ENCODE measurements at places on chromosomes 6 and 20. TPM values are rescaled to one million over a fixed set of nuclear protein-coding genes. Genes with fewer than 3 reads are reported as not detected.
A peak's percentile ranks its signal among the peaks of the same experiment; 100 is the strongest.

The GJA1 gene
- 0.12 TPM for total RNA-seq

The MDC1 gene
- 46.5 TPM for total RNA-seq

DNA sequence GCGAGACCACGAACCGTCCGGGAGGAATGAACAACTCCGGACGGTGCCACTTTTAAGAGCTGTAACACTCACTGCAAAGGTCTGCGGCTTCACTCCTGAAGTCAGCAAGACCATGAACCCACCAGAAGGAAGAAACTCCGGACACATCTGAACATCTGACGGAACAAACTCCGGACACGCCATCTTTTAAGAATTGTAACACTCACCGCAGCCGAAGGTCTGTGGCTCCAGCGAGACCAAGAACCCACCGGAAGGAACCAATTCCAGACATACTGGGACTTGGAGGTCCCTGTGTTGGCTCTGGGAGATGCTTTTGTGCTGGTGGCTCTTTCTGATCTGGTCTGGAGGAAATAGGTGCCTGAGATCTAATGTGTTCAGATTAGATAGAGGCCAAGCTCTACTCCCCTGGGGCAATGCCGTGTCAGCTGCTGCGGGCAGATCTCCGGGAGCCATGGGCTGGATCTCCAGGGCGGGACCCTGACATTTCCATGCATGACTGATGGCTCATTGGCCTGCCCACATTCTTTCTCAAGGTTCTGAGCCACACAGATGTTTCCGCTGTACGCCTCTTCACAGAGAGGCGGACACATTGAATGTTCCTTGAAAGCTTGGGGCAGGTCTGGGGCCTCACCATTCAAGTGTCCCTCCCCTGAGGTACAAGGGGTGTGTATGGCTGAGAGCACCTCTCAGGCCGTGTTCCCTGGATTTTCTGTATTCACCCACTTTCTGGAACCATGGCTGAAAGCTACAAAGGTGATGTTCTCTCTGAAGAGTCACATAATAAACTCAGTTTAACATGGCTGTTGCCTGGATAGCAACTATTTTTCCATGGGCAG, 29.3 kb downstream of the GMPR start:
- no peak overlapping the region for H3K4me3 ChIP-seq
- no peaks in the 10 kb centered on the region for H3K27me3 ChIP-seq
- no peak for DNase-seq
- H3K36me3 ChIP-seq, result peaks cover 3% of the 10 kb centered on the region
- no peaks in the 10 kb centered on the region for H3K4me1 ChIP-seq

- H3K27me3 ChIP-seq, result no peaks in the 10 kb centered on the region
- H3K27ac ChIP-seq, result peak overlapping the region; percentile 94
- H3K36me3 ChIP-seq, result peaks cover 2% of the 10 kb centered on the region
- DNase-seq, result no peak
- H3K4me1 ChIP-seq, result peaks cover 18% of the 10 kb centered on the region
These were observed 557 bp upstream of the DHX35 start for GRCh38 chr20:38961530-38962043.

DNA sequence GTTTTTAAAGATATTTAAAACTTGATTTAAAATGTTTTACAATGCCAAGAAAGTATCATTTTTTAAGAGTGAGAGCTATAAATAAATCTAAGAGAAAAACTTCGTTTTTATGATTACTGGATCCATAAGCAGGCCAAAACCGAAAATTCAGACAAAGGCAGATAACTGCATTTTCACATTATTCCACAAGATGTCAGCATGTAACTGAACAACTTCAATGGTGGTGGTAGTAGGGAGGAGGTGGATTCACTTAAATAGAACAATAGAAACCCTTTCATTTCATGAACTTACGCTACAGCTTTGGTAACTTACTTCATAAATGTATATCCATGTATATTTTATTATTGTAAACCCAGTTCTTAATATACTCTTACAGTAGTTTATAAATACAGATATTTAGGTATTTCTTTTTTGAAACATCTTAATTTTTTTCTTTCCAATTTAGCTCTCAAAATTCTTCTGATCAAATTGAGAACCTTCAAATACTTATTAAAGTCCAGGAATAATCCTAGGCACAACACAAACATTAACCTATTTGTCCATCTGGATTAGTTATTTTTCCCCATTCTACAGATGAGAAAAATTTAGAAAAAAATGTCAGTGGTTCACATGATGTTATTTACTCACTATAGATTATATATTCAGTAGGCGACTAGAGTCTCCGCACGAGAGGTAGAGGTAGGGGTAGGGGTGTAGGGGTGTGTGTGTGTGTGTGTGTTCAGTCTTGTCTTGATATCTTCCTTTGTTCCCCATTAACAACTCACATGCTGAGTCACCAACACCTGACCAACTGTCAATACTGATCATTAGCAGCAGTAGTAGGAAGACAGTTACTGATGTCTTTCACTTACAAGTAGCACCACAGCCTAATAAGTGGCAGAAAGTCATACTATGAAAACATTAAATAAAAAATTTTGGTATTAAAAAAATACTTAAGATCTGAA, 111.5 kb downstream of the ARHGAP18 start:
- H3K36me3 ChIP-seq, result peaks cover 3% of the 10 kb centered on the region
- H3K27me3 ChIP-seq, result no peaks in the 10 kb centered on the region
- peaks cover 4% of the 10 kb centered on the region for H3K4me1 ChIP-seq
- no peak for DNase-seq
- no peak overlapping the region for H3K27ac ChIP-seq

DNA sequence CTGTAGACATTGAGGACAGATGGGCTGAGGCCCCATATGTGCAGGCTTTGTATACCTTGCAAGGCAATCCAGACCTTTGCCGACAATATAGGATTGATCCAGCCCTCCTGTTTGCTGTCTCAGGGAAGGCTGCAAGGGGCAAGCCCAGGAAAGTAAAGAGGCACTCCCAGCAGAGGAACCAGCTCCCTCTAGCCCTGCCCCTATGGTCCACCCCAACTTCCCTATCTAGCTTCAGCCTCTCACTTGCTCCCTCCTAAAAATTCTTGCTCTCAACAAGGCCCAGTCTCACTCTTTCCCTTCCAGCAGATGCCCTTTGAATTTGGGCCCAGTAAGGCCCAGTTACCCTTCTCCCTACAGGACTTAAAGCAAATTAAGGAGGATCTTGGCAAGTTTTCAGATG, 92.6 kb downstream of the JARID2 start:
- no peak overlapping the region for H3K4me3 ChIP-seq
- H3K4me1 ChIP-seq, result peaks cover 59% of the 10 kb centered on the region
- H3K27me3 ChIP-seq, result no peaks in the 10 kb centered on the region
- H3K27ac ChIP-seq, result no peak overlapping the region
- no peak for DNase-seq

- no peaks in the 10 kb centered on the region for H3K36me3 ChIP-seq
- no peak for DNase-seq
- H3K27me3 ChIP-seq, result no peaks in the 10 kb centered on the region
- no peak overlapping the region for H3K27ac ChIP-seq
- no peaks in the 10 kb centered on the region for H3K4me1 ChIP-seq
These were observed 162.2 kb downstream of the GJA1 start for GRCh38 chr6:121597654-121598053.

- H3K36me3 ChIP-seq, result peaks cover 10% of the 10 kb centered on the region
- H3K27ac ChIP-seq, result peak overlapping the region; percentile 47
- H3K27me3 ChIP-seq, result peaks cover 66% of the 10 kb centered on the region
- H3K4me3 ChIP-seq, result no peak overlapping the region
- peaks cover 10% of the 10 kb centered on the region for H3K4me1 ChIP-seq
These were observed 43.6 kb downstream of the MUC22 start for GRCh38 chr6:31053873-31054272.

DNA sequence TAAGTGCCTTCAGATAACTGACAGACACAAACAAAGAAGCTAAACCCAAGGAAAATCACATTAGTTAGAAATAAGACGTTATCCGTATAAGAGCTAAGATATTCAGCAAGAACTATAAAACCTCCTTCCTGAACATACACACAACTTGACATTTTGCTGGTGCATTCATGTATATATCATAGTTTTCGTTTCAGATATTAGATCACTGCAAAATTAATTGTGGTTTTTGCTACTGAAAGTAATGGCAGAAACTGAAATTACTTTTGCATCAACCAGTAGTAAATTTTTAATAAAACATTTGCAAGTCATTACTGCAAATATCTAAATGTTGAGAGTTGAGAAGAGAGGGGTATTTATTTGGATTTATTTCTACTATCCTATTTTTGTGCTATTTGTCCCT, 26.1 kb upstream of the KCNQ5 start:
- no peak overlapping the region for H3K27ac ChIP-seq
- no peaks in the 10 kb centered on the region for H3K36me3 ChIP-seq
- no peak overlapping the region for H3K4me3 ChIP-seq
- peaks cover 9% of the 10 kb centered on the region for H3K4me1 ChIP-seq

DNA sequence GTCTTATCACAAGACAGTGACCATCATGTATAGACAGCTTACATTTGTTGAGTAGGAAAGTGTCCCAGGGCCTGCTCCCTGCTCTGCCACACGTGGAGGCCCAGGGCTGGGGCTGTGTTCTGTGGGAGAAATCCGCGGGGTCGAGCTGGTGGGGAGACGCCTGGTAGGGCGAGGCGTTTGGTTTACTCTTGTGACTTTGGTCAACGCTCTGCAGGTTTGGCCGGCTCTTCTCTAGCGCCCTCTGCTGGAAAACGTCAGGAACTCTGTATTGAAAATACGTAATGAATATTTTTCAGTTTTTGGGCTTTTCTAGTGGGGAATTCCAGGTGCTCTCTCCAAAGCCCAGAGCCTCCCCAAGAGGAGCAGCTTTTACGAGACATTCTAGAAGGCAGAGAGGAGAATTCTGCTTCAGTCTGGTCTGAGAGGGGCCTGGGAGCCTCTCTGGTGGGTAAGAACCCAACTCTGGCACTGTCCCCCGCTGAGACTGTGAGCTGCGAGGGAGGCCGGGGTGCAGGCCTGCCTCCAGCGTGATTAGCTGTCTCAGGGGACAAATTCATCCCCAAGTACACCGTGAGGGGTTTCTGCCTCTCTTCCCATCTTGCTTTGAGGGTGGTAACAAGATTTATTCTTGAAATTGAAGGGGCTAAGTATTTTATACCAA, 112.6 kb upstream of the RALGAPA2 start:
- H3K27me3 ChIP-seq, result peaks cover 45% of the 10 kb centered on the region
- no peak overlapping the region for H3K27ac ChIP-seq
- H3K36me3 ChIP-seq, result peaks cover 6% of the 10 kb centered on the region
- DNase-seq, result peak; percentile 35

DNA sequence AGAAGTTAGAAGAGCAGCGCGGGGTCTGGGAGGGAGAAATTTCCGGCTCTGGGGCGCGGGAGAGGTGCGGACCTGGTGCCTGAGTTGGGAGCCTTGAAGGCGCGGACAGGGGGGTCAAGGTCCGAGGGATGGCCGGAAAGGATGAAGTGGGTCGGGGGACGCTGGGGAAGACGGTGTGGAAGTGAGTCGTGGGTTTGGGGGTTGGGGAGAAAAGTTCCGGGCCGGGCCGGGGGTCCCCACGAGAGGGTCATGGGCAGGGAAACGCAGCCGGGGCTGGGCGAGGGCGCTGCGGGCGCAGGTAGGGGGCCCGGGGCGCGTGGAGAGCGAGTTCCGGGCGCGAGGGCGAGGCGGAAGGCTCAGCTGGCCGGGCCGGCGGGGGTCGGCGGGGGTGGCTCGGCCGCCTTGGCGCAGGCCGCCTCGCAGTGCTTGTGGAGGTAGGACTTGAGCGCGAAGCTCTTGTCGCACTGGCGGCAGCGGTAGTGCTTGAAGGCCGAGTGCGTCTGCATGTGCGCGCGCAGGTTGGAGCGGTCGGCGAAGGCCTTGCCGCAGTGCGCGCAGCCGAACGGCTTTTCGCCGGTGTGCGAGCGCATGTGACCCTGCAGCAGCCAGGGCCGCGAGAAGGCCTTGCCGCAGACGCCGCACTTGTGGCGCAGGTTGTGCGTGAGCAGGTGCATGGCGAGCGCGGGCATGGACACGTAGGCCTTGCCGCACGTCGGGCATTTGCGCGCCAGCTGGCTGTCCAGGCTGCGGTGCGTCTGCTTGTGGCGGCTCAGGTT, 10.5 kb upstream of the SRXN1 start:
- peaks cover 87% of the 10 kb centered on the region for H3K27me3 ChIP-seq
- DNase-seq, result no peak
- H3K4me3 ChIP-seq, result peak overlapping the region; percentile 83
- no peak overlapping the region for H3K27ac ChIP-seq
- H3K36me3 ChIP-seq, result peaks cover 15% of the 10 kb centered on the region

DNA sequence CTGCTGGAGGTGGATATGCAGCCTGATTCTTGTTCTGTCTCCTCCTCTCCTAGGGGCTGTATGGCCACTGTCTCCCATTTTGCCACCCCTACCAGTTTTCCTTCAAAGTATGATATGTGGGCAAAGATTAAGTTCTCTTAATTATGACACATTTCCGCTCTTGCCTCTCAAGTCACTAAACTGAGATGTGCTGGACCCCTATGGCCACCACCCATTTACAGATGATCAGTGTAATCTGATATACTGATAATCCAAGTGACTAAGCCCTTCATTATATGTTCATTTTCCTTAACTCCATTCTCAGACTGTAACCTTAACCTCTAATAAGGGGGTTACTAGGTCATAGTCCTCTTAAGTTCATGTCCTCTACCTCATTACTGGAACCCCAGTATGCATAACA, 711 bp upstream of the C20orf141 start:
- H3K27me3 ChIP-seq, result peaks cover 32% of the 10 kb centered on the region
- no peak overlapping the region for H3K27ac ChIP-seq
- peaks cover 3% of the 10 kb centered on the region for H3K36me3 ChIP-seq

GRCh38 chr6:36375644-36376155, 11.8 kb downstream of the ETV7 start:
- no peak overlapping the region for H3K27ac ChIP-seq
- H3K36me3 ChIP-seq, result peaks cover 10% of the 10 kb centered on the region

DNA sequence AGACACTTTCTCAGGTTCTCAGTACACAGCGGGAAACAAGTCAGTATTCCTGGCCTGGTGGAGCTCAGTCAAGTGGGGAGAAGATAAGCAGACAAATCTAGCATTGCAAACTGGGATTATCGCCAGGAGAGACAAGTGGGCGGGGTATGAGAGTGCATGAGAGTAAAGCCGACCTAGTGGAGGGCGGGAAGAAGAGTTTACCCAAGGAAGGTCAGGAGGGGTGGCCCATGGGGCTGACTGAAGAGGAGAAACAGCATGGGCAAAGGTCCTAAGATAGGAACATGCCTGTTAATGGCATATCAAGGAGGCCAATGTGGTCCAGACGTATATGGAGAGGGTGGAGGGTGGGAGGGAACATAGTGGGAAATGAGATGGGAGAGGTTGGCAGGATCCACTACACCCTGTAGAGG, 12.4 kb upstream of the CSNK2A1 start:
- DNase-seq, result no peak
- peaks cover 8% of the 10 kb centered on the region for H3K36me3 ChIP-seq

- H3K27me3 ChIP-seq, result peaks cover 44% of the 10 kb centered on the region
- peaks cover 2% of the 10 kb centered on the region for H3K4me1 ChIP-seq
- DNase-seq, result no peak
- H3K4me3 ChIP-seq, result no peak overlapping the region
These were observed 25.0 kb downstream of the MYH7B start for GRCh38 chr20:34980543-34981233.

- no peaks in the 10 kb centered on the region for H3K4me1 ChIP-seq
- H3K27ac ChIP-seq, result no peak overlapping the region
- H3K27me3 ChIP-seq, result no peaks in the 10 kb centered on the region
- no peaks in the 10 kb centered on the region for H3K36me3 ChIP-seq
These were observed 480.0 kb upstream of the JAG1 start for GRCh38 chr20:11153819-11154218.

- H3K4me3 ChIP-seq, result no peak overlapping the region
- H3K36me3 ChIP-seq, result no peaks in the 10 kb centered on the region
These were observed 10.6 kb upstream of the KIF13A start for GRCh38 chr6:17998003-17998402.

GRCh38 chr6:28090917-28091586, 10.7 kb downstream of the ZNF165 start:
- H3K27ac ChIP-seq, result no peak overlapping the region
- DNase-seq, result no peak
- no peaks in the 10 kb centered on the region for H3K4me1 ChIP-seq
- peaks cover 5% of the 10 kb centered on the region for H3K36me3 ChIP-seq
- no peak overlapping the region for H3K4me3 ChIP-seq
- peaks cover 5% of the 10 kb centered on the region for H3K27me3 ChIP-seq
